Adrenal gland (tissue), 19 donors: ENCODE measurements at places on chromosomes 1 and 21. TPM values are rescaled to one million over a fixed set of nuclear protein-coding genes. Genes with fewer than 3 reads are reported as not detected.
A peak's percentile ranks its signal among the peaks of the same experiment; 100 is the strongest.

DNA sequence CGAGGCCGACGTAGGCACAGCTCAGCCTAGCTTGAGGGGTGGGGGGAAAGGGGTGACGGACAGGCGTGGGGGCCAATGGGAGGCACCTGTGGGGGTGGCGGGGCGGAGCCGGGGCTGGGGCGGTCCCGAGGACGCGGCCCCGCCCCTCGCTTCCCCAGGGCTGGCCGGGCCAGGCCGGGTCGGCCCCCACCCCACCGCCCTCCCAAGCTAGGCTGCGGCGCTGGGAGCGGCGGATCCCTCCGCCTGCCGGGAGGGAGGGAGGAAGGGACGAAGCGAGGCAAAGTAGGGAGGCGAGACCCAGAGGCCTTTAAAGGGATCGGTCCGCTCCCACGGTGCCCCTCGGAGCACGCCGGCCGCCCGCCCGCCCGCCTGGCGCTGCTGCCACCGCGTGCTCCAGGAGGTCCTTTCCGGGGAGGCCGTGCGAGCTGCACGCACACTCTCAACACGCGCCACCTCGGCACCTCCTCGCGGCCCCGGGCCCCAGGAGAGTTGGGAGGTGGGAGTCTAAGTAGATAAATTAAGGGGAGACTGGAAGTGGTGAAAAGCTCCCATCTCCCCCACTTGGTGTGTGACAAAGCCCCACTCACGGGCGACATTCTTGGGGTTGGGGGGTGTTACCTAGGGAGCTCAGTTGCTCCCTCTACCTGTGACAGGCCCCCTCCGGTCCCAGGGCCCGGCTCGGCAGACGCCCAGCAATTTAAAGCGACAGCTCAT lies 375 bp upstream of the MEF2D start:
- DNase-seq: peak; percentile 96

DNA sequence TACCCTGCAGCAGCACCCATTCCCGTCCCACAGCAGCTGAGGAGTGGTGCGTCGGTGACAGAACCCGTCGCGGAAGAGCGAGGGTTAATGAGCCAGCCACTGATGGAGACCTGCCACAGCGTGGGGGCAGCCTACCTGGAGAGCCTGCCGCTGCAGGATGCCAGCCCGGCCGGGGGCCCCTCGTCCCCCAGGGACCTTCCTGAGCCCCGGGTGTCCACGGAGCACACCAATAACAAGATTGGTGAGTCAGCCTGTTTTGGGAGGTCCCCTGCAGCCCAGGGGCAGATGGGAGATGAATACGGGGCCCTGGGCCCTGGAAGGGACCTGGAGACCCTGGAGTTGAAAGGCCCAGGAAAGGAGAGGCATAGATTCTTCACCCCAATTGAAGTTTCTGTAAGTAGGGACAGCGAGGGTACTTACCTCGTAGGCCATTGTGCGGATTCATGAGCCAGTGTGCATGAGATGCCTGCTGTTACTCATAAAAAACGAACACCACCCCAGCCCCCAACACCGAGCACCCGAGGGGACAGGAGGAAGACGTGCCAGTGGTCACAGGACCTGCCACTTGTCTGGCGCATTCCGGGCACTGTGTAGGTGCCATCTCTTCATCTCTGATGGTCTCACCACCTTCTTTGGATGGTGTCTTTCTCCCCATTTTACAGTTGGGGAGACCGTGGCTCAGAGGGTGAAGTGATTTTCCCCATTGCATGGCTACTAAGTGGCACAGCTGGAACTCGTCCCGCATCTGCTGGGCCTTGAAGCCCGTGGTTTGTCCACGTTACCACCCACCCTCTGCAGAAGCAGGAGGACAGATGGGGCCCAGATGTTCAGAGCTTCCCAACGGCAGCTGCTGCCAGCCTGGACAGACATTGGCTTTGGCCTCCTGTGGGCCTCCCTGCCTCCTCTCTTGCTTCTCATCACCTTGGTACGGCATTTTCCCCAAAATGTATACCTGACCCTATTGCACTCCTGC lies 28.3 kb upstream of the TNFRSF1B start:
- no peak for DNase-seq

GRCh38 chr21:41235201-41235600 lies 67.2 kb downstream of the BACE2 start:
- no peak for DNase-seq

- DNase-seq: no peak
These were observed 299.1 kb upstream of the NRIP1 start for GRCh38 chr21:15363921-15364320.

The ASAP3 gene
- 122 TPM for total RNA-seq

The PLEKHN1 gene
- total RNA-seq: 0.30 TPM
